Spleen (tissue), 13 donors: ENCODE measurements at places on chromosomes 7 and 10.
A peak's percentile ranks its signal among the peaks of the same experiment; 100 is the strongest.

GRCh38 chr7:29853072-29853471 lies 46.8 kb downstream of the WIPF3 start:
- no peaks in the 10 kb centered on the region for H3K36me3 ChIP-seq
- no peak overlapping the region for H3K4me3 ChIP-seq
- no peaks in the 10 kb centered on the region for H3K27me3 ChIP-seq
- no peak for DNase-seq

GRCh38 chr10:95290461-95291364 lies at the start of gene PDLIM1:
TSS of gene PDLIM1 (minus strand) at chr10:95291003. CDS start at chr10:95290915, 88 bp downstream.
- DNase-seq: peak; percentile 95
- H3K27me3 ChIP-seq: no peaks in the 10 kb centered on the region
- H3K4me3 ChIP-seq: peak within 1 kb of the TSS; percentile 70
- peak within 1 kb of the TSS; percentile 91 for H3K27ac ChIP-seq
- H3K4me1 ChIP-seq: peaks cover 60% of the 10 kb centered on the region

- H3K27me3 ChIP-seq: no peaks in the 10 kb centered on the region
- H3K4me3 ChIP-seq: no peak overlapping the region
- no peak overlapping the region for H3K27ac ChIP-seq
- no peak for DNase-seq
- no peaks in the 10 kb centered on the region for H3K36me3 ChIP-seq
- no peaks in the 10 kb centered on the region for H3K4me1 ChIP-seq
Measured at GRCh38 chr10:126854726-126855495, 50.3 kb upstream of the DOCK1 start.

DNA sequence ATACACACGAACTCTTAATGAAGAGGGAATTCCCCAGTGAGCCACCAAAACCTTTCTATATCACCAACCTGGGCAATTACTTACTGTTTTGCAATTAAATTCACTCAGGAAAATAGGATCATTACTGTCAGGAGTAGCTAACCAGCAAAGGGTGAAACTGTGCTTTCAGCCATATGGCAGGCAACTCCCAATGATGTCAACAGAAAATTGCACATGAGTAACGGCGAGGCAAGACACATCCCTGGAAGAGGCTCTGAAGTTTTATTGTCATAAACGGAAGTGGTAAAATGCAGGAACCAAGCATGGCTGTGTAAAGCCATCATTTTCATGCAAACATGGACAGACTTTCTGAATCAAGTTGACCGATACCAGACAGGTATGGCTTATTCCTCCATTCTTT lies 548.9 kb upstream of the AUTS2 start:
- H3K36me3 ChIP-seq: no peaks in the 10 kb centered on the region
- no peak overlapping the region for H3K4me3 ChIP-seq
- DNase-seq: no peak

GRCh38 chr7:118478236-118478635 lies 253.7 kb downstream of the ANKRD7 start:
- no peaks in the 10 kb centered on the region for H3K4me1 ChIP-seq
- H3K27me3 ChIP-seq: no peaks in the 10 kb centered on the region
- H3K27ac ChIP-seq: no peak overlapping the region
- no peaks in the 10 kb centered on the region for H3K36me3 ChIP-seq

DNA sequence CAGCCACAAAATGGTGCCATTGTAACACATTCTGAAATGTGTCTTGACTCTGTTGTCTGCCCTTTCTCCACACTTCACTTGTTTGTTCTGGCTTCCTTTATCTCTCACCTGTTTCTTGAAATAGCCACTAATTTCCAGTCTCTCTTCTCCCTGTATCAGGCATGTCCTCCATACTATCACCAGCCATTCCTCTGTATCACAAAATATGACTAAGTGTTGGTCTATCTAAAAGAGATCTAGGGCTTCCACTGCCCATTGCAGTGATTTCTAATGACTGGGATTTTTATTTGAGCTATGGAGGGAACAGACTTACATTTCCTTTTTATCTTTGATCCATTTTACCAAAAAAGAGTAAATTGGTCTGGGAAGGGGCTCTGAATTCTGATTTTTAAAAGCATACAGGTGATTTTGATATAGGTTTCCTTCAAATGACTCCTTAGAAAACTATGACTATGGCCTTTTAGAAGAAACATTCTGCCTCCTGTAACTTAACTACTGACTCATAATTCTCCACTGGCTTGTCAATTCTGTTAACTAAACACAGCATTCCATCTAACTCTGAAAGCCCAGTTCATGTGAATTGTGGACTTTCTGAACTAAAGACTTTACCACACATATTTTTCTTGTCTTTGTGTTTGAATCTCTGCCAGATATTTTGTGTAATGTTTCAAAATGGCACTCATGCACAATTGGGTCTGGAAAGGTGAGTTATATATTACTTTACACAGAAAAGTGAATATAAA lies 1121.4 kb downstream of the XPNPEP1 start:
- no peaks in the 10 kb centered on the region for H3K27me3 ChIP-seq
- no peaks in the 10 kb centered on the region for H3K4me1 ChIP-seq
- no peak overlapping the region for H3K27ac ChIP-seq
- H3K36me3 ChIP-seq: no peaks in the 10 kb centered on the region
- no peak overlapping the region for H3K4me3 ChIP-seq

DNA sequence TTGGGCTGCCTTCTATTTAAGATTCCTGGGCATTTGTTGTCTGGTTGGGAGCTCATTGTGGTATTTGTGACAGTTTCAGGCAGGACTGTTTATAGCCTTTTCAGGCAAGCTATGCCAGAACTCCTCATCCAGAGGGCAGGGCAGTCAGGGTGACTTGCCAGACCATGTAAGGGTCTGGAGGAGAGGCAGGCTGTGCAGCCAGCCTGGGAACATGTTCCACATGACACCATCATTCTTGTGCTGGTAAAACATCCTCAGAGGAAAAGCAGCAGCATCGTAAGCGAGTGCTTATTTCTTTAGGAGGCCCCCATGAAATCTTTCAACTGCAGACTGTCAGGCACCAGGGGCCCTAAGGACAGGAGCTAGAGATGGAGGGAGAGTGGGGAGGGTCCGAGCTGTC lies 44.0 kb upstream of the SORBS1 start:
- no peaks in the 10 kb centered on the region for H3K27me3 ChIP-seq
- H3K4me3 ChIP-seq: no peak overlapping the region
- no peaks in the 10 kb centered on the region for H3K4me1 ChIP-seq
- DNase-seq: no peak
- peaks cover 54% of the 10 kb centered on the region for H3K36me3 ChIP-seq

DNA sequence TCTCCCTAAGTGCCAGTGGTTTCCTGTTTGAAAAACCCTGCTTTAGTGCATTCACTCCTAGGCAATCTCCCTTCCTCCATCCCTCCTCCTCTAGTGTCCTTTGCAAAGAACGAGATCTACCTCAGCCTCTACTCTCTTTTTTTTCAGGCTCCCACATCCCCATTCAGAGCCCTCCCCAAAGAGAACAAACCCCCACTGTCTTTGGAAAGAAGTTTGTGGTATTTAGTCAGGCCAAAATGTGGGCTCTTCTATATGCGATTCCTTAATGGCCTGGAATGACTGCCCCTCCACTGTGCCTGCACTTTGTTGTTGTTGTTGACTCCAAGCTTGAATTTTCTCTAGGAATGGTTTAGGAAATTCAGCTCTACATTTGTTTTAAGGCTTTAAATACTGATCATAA lies 36.3 kb downstream of the PALS2 start:
- no peaks in the 10 kb centered on the region for H3K4me1 ChIP-seq
- H3K27ac ChIP-seq: no peak overlapping the region
- no peak overlapping the region for H3K4me3 ChIP-seq
- DNase-seq: no peak
- H3K27me3 ChIP-seq: no peaks in the 10 kb centered on the region

- H3K36me3 ChIP-seq: no peaks in the 10 kb centered on the region
- no peak overlapping the region for H3K4me3 ChIP-seq
- DNase-seq: no peak
- peaks cover 8% of the 10 kb centered on the region for H3K27me3 ChIP-seq
- peaks cover 32% of the 10 kb centered on the region for H3K4me1 ChIP-seq
Measured at GRCh38 chr10:69846293-69846921, 44.7 kb downstream of the COL13A1 start.

GRCh38 chr7:82665966-82666507 lies 222.5 kb upstream of the CACNA2D1 start:
- DNase-seq: no peak
- no peak overlapping the region for H3K27ac ChIP-seq
- no peaks in the 10 kb centered on the region for H3K4me1 ChIP-seq
- H3K36me3 ChIP-seq: no peaks in the 10 kb centered on the region
- no peaks in the 10 kb centered on the region for H3K27me3 ChIP-seq

- H3K27me3 ChIP-seq: no peaks in the 10 kb centered on the region
- no peak for DNase-seq
- H3K36me3 ChIP-seq: no peaks in the 10 kb centered on the region
- no peaks in the 10 kb centered on the region for H3K4me1 ChIP-seq
- no peak overlapping the region for H3K4me3 ChIP-seq
Measured at GRCh38 chr7:16739863-16740622, 13.5 kb upstream of the TSPAN13 start.

GRCh38 chr10:20215547-20216152 lies 399.4 kb downstream of the PLXDC2 start:
- no peaks in the 10 kb centered on the region for H3K36me3 ChIP-seq
- no peak overlapping the region for H3K4me3 ChIP-seq
- no peaks in the 10 kb centered on the region for H3K4me1 ChIP-seq
- no peak overlapping the region for H3K27ac ChIP-seq
- DNase-seq: no peak
- H3K27me3 ChIP-seq: no peaks in the 10 kb centered on the region

DNA sequence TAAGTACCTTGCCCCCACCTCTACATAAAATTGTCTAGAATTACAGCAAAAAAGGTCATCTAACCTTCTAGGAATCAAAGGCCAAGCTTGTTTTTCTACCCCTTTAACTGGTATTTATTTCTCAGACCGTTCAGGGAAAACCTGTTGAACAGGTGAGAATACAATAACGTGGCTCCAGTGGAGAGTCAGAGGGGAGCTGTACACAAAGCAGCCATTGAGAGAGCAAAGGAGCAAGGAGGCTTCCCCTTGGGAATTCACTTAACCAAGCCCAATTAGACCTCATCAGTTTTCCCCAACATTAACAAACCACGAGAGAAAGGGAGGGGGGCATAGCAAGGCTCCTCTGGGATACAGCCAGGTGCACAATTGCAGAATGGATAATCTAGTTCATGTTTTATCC lies 101.9 kb downstream of the ELMO1 start:
- DNase-seq: no peak
- H3K36me3 ChIP-seq: no peaks in the 10 kb centered on the region
- no peak overlapping the region for H3K4me3 ChIP-seq
- H3K4me1 ChIP-seq: peaks cover 31% of the 10 kb centered on the region
- H3K27ac ChIP-seq: no peak overlapping the region

DNA sequence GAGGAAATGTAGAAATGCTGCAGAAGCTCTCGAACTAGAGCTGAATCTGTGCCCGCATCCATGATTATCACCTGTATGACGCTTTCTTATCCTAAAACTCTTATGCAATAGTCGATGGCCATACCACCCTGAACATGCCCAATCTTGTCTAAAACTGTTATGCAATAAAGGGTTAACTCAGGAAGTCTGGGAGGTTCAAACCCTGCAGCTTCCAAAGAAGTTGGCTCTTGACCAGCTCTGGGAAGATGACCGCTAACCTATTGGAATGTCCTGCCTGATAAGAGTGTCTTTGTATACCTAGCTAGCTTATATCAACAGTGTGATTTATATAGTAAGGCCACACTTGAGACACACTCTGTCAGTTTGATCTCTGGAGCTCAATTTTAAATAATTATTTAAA lies 3.4 kb upstream of the C10orf88 start:
- no peak overlapping the region for H3K4me3 ChIP-seq
- H3K36me3 ChIP-seq: no peaks in the 10 kb centered on the region
- no peak for DNase-seq
- H3K27ac ChIP-seq: no peak overlapping the region
- no peaks in the 10 kb centered on the region for H3K27me3 ChIP-seq

GRCh38 chr10:58385784-58386112 lies 538 bp downstream of the TFAM start:
- H3K4me3 ChIP-seq: peak overlapping the region; percentile 90
- no peaks in the 10 kb centered on the region for H3K27me3 ChIP-seq
- DNase-seq: no peak
- peaks cover 35% of the 10 kb centered on the region for H3K36me3 ChIP-seq
- peak overlapping the region; percentile 92 for H3K27ac ChIP-seq

DNA sequence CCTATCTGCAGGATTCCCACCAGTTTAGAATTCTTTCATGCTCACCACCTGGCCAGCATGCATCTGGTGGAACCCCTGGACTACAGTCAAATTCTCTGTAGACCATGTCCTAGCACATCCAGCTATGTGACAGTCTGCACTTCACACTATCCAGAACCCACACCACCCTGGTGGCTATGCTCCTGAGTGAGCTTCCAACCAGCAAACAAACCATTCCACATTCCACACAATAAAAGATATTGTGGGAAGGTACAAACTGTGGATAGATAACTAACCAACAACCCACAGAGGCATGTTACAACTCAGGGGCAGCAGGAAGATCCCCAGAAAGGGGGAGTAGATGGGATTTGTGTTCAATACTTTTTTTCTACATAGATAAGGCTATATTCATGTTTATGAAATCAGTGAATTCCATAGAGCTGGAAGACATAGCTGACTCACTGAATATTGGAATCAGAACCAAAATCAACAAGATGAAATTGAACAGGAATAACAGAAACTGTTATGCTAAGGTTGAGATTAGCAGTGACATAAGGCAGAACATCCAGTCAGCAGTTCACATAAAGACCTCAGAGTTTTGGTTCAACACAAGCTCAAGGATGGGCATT lies 72.5 kb downstream of the LRRC17 start:
- H3K4me1 ChIP-seq: no peaks in the 10 kb centered on the region
- no peaks in the 10 kb centered on the region for H3K36me3 ChIP-seq
- no peak overlapping the region for H3K4me3 ChIP-seq
- no peaks in the 10 kb centered on the region for H3K27me3 ChIP-seq

- H3K36me3 ChIP-seq: no peaks in the 10 kb centered on the region
- H3K4me3 ChIP-seq: no peak overlapping the region
- no peak overlapping the region for H3K27ac ChIP-seq
- no peak for DNase-seq
Measured at GRCh38 chr7:96131525-96131924, 190.4 kb downstream of the SLC25A13 start.

DNA sequence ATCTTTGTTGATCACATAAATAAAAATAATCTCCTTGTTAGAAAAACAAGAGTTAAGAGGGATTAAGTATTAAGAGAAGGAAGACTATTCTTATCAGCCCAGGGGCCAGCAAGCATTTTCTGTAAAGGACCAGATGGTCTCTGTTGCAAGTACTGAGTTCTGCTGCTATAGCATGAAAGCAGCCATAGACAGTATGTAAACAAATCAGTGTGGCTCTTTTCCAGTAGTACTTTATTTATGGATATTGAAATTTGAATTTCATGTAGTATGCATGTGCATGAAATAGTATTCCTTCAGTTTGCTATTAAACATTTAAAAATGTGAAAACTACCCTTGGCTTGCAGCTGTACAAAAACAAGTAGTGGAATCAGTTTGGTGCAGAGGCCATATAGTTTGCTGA lies 81.7 kb downstream of the STK31 start:
- no peak for DNase-seq
- no peak overlapping the region for H3K4me3 ChIP-seq
- H3K36me3 ChIP-seq: no peaks in the 10 kb centered on the region
- no peak overlapping the region for H3K27ac ChIP-seq
- H3K4me1 ChIP-seq: no peaks in the 10 kb centered on the region

- no peaks in the 10 kb centered on the region for H3K4me1 ChIP-seq
- no peak for DNase-seq
- H3K4me3 ChIP-seq: no peak overlapping the region
- no peak overlapping the region for H3K27ac ChIP-seq
- no peaks in the 10 kb centered on the region for H3K27me3 ChIP-seq
Measured at GRCh38 chr7:103597606-103598005, 151.6 kb upstream of the SLC26A5 start.
